Activated T-helper 2 cell treated with anti-CD3 and anti-CD28 coated beads, Interferon-gamma antibody, Interleukin-2, Interleukin-4, amounts not matched to agents 10 μg/mL and 5 μg/mL and 100 μg/mL, durations not matched to agents 14 hours and 24 hours and 36 hours (primary cell): ENCODE measurements at places on chromosomes 12 and 14. TPM values are rescaled to one million over a fixed set of nuclear protein-coding genes. Genes with fewer than 3 reads are reported as not detected.

GRCh38 chr12:115384391-115384790, 700.4 kb upstream of the TBX3 start:
- DNase-seq = no peak

The OGFOD2 gene
- total RNA-seq = 20.3 and 21.3 TPM in 2 replicates

DNA sequence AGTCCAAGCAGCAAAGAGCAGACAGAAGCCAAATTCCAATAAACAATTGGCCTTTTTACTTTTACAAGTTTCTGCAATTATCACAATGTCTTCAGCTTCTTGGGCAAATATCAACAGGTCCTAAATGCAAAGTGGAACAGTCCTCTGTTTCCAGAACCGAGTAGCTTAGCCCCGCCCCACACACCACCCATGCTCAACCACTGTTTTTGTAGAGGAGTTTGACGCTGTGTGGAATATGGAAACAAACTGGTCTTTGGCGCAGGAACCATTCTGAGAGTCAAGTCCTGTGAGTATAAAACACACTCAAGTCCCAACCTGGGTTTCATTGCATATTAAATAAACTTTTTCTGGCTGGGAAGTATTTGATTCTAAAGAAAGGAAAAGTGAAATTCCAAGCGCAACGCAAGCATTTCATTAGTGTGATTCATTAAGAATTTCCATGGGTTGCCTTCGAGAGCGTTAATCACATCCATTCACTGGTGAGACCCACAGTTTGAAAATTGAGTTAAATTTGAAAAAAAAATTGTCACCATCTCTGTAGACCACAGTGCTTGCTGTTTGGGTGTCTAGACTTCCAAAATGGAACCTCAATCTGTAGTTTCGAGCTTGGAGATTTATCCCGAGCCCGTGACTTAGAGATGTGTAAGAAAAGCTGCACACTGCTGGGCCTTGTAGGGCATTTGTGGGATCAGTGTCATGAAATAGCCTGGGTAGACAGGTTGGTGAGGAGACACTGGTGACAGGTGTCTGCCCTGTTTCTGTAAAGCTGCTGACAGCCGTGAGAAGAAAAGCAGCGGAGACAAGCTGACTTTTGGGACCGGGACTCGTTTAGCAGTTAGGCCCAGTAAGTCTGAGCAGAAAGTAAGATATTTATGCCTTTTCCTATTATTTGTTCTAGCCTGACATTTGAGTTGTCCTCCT, 96.1 kb downstream of the DAD1 start:
- no peak for DNase-seq

DNA sequence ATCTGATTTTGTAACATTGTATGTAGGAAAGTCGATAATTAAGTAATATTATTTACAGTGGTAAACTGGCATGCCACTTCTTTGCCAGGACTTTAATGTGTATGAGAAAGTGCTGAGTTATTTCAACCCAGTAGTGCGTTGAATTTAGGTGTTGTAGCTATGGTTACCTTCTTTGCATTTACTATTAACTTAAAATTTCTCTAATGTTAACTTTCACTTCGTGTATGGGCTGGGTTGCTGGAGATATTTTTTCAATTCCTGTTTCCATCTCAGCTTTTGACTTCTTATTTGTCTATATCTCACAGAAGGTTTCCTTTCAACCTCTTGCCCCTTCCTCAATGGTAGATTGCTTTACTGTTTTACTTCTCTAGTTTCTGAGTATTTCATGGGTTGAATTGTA, 1345.6 kb downstream of the FSCB start:
- no peak for DNase-seq

DNA sequence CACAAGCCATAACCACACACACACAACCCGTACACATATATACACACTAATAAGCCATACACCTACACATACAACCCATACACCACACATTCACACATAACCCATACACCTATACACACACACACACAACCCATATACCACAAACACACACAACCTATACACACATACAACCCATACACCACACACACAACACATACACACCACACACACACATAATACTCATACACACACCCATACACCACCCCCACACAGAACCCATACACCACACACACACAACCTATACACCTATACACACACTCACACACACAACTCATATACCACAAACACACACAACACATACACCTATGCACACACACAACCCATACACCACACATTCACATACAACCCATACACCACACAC, 44.1 kb downstream of the TMEM121 start:
- DNase-seq = no peak

DNA sequence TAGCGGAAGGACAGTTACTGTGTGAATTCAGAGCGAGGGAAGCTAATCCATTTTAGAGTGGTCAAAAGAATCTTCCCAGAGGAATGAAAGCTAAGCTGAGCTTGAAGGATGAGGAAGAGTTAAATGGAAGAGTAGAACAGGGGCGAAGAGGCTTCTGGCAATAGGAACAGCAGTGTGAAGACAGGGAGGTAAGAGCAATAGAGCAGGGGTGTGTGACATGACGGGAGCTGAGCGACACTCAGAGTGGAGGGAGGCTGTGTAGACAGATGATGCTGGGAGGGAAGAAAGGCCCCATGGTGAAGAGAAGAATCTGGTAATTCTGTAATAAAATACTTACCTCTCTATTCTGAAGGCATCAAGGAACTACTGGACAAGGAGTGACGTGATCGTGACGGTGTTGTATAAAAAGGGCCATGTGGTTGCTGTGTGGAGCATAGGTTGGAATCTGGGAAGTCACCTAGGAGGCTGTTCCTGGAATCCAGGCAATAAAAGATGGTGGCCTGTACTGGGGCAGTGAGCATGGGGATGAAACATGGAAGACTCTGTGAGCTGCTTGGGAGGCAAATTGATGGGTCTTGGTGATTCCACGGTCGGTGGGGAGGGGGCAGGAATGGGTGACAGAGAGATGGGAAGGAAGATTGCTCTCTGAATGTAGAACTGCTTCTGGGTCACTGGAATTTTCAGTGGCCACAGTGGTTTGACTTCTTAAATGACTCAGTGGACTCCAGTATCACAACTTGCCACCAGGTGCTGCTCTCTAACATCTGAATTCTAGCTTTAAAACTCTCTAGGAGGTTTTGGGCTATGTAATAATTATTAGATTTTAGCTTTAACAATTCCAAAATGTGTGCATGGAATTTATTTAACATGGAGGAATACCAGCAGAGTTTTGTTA, 164.1 kb downstream of the ATP23 start:
- DNase-seq = no peak

The C12orf56 gene
- total RNA-seq = 0.30 TPM in 1 of 2 replicates, not detected in the other

DNA sequence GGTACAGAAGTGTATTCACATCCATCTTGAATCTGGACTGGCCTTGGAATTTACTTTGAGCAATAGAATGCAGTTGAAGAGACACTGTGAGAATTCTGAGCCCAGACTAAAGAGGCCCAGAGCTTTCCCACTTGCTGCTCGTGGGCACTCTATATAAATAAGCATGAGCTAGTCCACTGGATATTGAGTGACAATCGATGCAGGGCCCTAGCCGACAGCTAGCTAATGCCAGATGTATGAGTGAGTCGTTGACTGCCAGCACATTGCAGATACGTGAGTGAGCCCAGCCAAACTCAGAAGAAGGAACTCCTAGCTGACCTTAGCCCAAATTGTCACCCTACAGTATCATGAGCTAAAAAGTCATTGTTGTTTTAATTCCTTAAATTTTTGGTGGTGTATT, 24.9 kb downstream of the NAV3 start:
- DNase-seq = no peak

GRCh38 chr12:495466-495865, 35.7 kb downstream of the B4GALNT3 start:
- no peak for DNase-seq

The GPR84 gene
- total RNA-seq = 1.8 and 2.3 TPM in 2 replicates

GRCh38 chr14:99736603-99737371, 52.7 kb downstream of the CYP46A1 start:
- no peak for DNase-seq

The TMTC2 gene
- total RNA-seq = 2.5 and 3.0 TPM in 2 replicates

DNA sequence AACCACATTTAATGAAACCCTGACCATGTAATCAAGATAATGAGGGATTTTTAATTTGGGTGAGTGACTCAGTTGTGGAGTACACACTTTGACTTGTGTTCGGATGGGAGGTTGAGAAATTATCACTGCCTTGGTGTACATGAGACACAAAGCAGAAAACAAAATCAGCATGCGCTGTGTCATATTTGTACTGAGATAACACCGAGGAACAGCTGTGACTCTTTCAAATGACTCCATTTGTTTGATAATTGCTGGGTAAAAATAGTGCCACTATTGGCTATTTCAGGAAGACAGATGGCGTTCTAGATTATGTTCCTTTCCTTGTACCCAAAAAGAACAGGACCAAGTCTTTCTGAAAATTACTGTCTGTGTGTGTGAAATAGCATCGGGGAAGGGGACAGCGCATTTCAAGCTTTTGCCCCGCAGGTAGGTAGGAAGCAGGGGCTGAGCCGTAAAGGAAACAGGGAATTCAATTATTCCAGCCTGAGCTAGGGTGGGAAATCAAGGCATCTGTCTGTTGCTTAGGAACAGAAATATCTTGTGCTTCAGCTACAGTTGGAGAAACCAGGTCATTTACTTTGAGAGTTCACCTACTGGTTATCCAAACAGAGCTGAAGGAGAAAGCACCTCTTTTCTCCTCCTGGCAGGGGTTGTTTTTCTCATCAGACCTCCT, 114.3 kb downstream of the SNAPC1 start:
- no peak for DNase-seq

The BHLHE41 gene
- not detected in 2 replicates for total RNA-seq

The CLEC14A gene
- not detected in 2 replicates for total RNA-seq

- peak; percentile 46 for DNase-seq
Observed at GRCh38 chr14:69685218-69685616, 73.8 kb downstream of the SUSD6 start.

DNA sequence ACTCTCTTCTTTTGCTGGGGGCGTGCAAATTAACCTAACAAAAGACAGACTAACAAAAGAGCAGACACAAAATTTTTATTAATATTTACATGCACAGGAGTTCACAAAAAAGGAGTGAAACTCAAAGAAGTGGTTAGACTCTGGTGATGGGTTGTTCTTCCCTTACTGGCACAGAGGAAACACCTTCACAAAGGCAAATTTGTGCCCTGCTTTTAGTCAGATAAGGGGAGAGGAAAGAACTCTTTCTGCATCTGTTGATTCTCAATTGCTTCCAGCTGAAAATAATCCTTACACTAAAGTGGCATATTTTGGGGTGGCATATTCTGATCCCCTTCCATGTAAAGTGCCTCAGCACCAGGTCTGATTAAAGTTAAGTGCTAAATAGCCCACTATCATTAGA, 190.2 kb upstream of the AMIGO2 start:
- no peak for DNase-seq

DNA sequence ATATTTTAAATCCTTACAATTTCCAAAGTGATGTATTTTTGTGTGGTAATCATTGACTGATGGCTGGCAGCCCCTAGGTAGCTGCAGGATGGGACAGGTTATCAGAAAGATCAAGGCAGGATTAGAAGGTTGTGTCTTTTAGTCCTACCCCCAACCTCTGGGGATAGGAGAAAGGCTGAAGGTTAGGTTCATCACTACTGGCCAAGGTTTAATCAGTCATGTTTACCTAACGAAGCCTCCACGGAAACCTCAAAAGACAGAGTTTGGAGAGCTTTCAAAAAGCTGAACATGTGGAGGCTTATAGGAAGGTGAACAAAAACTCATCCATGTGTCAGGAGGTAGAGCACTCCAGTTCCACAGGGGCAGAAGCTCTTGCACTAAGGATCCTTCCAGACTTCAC, 77.5 kb upstream of the CD163 start:
- DNase-seq = no peak

The NEUROD4 gene
- total RNA-seq = not detected in 2 replicates

The VPS29 gene
- total RNA-seq = 103 and 107 TPM in 2 replicates

DNA sequence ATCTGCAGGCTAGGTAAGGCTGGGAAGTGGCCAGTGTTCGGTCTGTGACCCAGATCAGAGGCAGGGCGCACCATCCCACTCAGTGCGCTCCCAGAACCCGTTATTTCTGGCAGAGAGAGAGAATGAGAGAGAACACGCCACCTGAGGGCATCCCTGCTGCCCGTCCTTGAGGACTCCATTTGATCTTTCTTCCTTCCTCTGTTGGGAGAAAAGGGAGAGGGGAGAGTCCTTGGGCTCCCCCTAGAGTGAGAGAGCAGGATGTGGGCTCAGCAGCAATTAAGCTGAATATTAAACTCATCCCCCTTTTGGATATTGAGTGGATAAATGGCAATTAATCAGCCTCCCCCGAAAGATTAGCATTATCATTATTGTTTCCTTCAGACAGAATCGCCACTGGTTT, 70.6 kb downstream of the IFT43 start:
- no peak for DNase-seq

GRCh38 chr12:53212931-53213330, 5.9 kb upstream of the ITGB7 start:
- DNase-seq = no peak

DNA sequence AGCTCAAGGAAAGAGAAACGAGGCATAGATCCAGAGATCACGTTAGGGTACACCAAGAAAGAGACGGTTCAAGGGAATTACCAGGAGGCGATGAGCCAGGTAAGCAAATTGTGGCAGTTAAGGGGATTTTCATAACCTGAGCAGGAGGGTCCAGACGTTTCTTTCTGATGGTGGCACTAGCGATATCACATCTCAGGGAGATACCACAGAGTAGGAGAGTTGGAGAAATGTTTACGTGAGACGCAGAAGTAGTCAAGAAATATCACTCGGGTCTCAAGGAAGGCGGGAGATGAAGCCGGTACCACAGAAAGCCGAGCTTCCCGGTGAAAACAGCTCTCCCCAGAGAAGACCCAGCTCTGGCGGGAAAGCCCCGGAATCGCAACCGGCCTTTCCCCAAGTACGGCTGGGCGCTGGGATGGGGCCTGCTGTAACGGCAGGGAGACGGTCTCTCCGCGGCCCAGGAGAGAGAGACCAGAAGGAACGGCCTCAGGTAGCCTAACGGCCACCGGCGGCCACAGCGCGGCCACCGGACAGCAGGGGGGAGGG, 485 bp downstream of the SENP1 start:
- no peak for DNase-seq

DNA sequence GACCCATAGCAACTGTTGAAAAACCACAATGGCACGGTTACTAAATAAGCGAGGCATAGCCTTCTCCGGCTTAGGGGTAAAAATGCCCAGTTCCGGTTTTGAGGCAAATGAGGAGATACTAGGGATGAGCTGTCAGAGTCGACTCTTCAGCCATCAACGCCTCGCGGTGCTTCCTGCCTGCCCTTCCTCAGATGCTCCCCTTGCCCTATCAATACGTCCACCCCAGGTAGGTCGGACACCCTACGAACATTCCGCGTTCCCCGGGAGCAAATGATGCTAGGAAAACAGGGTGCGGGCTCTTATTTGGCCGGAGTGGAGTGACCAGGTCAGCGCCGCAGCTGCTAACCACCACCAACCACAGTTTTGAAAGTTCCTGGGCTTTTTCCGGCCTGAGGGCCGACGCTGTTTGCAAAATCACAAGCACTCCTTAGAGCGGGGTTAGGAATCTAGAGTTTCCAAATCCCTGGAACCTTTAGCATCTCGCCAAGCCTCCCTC, 1.2 kb downstream of the SRSF9 start:
- DNase-seq = no peak

The PLCZ1 gene
- total RNA-seq = not detected in 2 replicates
